ENCODE measurements at places on chromosomes 6 and 20. TPM values are rescaled to one million over a fixed set of nuclear protein-coding genes. Genes with fewer than 3 reads are reported as not detected.

CD24 gene
- 44.9 TPM for polyA plus RNA-seq

BCAS1 gene
- 1.2 TPM for polyA plus RNA-seq

DOK5 gene
- polyA plus RNA-seq, result 0.37 TPM

MUC22 gene
- 0.02 TPM for polyA plus RNA-seq

PHACTR3 gene
- polyA plus RNA-seq, result 6.6 TPM

BRD2 gene
- polyA plus RNA-seq, result 117 TPM
